ENCODE measurements at places on chromosomes 13 and 19.

DNA sequence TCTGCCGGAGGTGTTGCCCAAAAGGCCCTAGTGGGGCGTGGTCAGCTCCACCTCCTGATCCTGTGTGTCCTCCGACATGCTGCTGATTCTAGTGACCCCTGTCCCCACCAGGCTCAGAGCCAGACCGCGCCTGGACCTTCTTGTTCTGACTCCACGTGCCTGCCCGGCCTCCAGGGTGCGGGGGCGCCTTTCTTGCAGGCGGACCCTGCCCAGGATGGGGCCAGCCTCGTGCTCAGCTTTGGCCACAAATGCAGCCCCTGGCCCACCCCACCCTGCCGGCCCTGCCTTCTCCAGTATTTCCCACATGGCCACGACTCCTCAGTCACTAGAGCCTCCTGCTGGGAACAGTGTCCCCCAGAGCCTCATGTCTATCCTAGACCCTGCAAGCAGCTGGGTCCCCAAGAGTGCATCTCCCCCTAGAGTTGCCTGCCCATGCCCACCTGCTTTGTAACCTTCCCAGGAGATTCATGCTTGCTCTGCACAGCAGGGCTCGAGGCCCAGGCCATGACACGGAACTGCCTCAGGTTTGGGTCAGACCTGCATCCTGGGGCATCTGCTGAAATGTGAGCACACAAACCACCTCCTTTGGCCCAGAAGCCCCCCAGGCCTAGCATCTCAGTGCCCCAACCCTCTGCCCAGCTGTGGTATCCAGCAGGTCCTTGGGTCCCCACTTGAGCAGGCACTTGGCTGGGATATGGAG, 27.0 kb downstream of the TMEM161A start:
- no peak for DNase-seq

DNA sequence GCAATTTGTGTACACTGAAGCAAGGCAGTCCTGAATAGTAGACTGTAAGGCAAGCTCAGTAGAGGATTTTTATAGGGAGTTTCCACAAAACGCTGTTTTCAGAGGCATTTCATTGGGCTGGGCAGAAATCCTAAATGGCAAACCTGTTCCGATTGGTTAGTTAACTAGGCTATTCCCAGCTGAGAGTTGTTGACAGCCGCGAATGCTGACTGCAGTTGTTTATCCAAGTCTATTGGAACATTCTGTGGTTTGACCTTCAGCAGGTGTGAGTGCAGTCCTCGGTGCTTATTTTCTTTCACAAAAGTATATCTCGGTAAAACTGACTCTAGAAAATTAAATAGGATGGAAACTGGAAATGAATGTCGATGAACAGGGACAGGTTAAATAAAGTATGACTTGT, 45.4 kb downstream of the TPT1 start:
- no peak for DNase-seq

DNA sequence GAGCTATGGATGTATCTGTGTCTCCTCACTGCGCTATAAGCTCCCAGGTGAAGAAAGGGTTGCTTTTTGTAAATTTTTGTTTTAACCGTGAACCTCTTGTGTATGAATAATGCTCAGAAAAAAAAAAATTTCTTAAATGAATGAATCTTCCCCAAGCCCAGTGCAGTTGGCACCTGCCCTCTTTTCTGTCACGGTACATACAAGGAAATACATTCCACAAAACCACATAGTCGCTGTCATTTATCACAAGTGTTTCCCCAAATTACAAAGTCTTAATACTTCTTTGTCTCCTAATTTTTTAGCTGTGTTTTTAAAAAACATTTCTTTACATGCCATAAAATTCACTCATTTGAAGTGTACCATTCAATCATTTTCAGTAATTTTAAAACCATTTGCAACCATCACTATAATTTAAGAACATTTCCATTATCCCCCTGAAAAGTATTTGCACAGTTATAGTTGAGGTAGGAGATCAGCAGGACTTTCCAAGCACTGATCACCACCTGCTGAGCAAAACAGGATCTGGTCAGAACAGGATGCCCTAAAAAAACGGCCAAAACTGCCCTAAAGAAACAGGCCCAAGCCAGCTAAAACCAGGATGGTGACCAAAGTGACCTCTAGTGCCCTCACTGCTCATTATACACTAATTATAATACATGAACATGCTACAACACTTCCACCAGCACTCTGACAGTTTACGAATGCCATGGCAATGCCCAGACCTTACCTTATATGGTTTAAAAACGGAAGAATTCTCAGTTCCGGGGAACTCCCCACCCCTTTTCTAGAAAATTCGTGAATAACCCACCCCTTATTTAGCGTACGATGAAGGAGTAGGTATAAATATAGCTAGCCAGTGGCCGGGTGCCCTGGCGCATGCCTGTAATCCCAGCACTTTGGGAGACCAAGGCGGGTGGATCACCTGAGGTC, 1.3 kb upstream of the TEX30 start:
- DNase-seq: no peak

DNA sequence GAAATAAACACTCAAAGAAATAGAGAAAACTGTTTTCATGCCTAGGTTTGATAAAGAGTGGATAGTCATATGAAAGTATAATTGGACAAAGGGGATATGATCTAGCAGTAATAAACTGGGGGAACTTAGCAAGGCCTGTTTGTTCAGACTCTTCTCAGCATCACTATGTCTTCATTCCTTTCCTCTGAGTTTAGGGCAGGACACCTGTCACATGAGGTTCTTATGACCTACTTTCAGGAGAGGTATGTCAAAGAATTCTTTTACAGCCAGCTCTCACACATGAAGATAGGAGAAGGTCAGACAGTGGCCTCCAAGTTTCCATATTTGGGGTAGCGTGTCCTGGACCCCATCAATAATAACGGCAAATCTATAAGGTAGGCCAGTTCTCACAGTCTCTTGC, 11.4 kb upstream of the RFXAP start:
- DNase-seq: no peak

- no peak for DNase-seq
Measured at GRCh38 chr19:35220315-35220921, 8.1 kb downstream of the FAM187B start.

- peak; percentile 49 for DNase-seq
Measured at GRCh38 chr19:6769006-6769619, 1.9 kb upstream of the SH2D3A start.

- no peak for DNase-seq
Measured at GRCh38 chr13:77623806-77624205, 73.7 kb upstream of the SLAIN1 start.

- DNase-seq: no peak
Measured at GRCh38 chr13:31199527-31199848, 287 bp upstream of the B3GLCT start.

DNA sequence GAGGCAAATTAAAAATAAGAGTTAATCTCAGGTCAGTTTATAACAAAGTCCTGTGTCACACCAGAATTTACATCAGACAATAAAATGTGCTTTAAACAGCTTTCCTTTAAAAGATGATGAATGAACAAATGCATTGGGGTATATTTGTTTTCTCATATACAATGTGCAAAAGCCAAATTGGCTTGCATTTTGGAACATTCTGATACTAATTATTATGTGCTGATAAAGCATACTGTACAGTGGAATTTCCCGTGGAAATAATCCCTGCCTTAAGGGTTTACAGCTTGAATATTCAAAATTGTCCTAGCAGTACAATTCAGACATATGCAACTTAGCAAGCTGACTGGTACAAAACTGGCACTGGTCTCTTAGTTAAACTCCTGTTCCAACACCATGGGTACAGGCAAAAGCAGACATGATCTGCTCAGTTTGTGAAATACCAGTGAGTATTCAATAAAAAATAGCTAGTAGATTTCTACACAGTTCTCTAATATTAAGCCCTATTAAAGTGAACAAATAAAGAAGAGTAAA, 373.4 kb downstream of the SLITRK1 start:
- no peak for DNase-seq

GRCh38 chr13:20294497-20294896, 62.4 kb upstream of the GJB6 start:
- DNase-seq: no peak

DNA sequence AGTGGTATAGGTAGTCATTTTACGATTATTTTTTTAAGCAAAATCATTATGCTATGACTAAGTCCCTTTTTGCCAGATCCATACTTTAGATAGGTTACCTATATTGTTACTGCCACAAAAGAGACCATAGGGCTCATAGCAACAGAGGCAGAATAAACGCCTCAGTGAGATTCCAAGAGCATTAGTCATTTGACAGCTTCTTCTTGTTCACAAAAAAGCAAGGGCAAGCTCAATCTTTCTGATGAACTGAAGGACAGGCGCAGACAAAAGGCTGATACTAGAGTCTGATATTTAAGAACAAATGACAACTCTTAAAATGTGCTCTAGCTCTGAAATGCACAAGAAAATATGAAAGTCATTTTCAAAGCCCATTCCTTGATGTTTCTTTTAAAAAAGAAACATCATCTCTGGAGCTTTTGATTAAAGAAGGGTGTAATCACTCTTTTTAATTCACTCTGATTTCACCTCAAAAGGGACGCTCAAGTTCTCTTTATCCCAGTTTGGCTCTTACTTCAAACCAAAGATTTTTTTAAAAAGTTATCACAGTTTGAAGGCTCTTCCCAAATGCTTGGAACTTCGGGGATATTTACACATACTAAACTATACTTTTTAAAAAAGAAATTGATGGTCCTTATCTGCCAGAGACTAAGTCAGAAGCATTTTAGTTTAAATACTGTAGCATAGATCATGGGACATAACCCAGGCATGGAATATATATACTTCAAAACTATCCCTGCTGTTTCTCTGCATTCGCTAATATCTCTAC, 187.2 kb downstream of the EFNB2 start:
- DNase-seq: no peak

DNA sequence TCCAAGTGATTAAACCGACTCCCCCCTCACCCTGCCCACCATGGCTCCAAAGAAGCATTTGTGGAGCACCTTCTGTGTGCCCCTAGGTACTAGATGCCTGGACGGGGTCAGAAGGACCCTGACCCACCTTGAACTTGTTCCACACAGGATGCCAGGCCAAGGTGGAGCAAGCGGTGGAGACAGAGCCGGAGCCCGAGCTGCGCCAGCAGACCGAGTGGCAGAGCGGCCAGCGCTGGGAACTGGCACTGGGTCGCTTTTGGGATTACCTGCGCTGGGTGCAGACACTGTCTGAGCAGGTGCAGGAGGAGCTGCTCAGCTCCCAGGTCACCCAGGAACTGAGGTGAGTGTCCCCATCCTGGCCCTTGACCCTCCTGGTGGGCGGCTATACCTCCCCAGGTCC, 2.0 kb downstream of the APOE start:
- DNase-seq: no peak

GRCh38 chr19:39471756-39472536, 8.7 kb upstream of the TIMM50 start:
- DNase-seq: no peak

- DNase-seq: no peak
Measured at GRCh38 chr19:42394751-42395150, 4.7 kb upstream of the CNFN start.

DNA sequence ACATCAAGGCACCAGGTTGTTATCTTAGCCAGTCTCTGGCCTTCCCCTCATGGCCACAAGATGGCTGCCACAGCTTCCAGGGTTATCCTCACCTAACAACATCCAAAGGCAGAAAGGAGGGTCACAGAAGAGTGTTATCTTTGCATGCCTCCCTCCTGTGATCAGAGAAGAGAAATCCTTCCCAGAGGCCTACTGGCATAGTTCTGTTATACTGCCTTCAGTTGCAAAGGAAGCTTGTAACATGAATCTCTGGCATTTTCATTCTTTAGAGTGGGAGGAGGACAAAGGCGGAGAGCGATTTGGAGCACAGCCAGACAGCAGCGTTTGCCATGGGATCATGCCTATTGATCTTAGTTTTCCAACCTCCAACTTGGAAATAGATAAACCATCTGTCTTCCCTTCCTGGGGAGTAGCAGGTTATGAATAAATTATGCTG, 135.7 kb downstream of the DNAJC15 start:
- DNase-seq: no peak

DNA sequence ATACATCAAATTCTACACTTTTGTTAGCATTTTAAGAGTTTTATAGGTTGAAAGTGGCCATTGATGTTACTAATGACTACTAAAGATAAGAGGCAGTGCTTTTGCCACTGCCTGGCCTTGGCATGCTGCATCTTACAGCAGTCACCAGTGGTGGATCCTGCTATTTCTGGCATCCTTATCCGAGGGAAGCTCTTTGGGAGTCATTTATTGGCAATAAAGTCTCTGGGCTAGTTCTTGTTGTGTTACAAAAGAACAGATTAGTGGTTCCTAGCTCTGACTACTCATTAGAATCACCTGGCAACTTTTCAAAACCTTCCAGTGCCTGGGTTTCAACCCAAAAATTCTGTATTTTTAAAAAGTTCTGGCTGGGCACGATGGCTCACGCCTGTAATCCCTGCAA, 94.5 kb downstream of the ZMYM2 start:
- no peak for DNase-seq

GRCh38 chr19:28309070-28309469, 903.9 kb downstream of the UQCRFS1 start:
- DNase-seq: no peak

DNA sequence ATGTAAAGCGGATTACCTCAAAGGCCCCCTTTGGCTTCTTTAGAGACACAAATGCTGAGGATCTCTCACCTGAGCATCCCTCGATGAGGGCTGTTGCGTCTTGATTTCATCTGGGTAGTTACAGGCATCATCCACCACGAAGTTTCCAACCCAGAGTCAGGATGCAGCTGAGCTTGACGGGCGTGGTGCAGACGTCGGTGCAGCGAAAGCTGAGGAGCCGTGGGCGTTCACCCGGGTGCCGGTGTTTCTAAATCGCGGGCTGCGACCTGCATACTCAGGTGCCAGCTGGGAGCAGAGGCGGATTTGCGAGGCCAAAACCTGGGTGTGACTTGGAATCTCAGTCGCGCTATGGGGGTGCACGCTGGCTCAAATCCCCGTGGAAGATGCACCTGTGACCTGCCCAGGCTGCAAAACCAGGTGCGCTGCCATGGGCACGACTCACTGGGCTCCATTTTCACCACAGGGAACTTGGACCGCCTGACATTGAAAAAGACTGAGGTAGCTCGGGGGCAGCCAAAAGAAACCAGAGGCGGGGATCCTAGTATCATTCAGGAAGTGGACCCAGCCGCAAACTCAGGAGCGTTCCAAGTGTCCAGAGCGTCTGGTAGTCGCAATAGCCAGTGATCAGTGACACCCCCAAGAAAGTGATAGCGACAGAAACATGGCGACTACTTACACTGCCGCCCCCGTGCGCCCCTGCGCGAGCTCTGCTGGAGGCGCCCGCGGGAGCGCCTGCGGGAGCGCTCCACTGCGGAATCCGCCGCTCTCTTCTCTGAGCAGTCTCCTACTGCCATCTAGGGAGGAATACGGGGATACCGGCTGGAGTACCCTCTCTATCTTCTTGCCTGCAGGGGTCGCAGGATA, 36.4 kb upstream of the IGFL4 start:
- DNase-seq: peak; percentile 30

Data from activated CD4-positive, alpha-beta T cell treated with anti-CD3 and anti-CD28 coated beads, Interleukin-2, Interleukin-6, amounts not matched to agents 100 ng/mL and 50 ng/mL, durations not matched to agents 16 hours and 8 hours (primary cell).